ENCODE measurements at places on chromosomes 6 and 20.

- H3K36me3 ChIP-seq: no peaks in the 10 kb centered on the region
- H3K27ac ChIP-seq: peak overlapping the region; percentile 79
- no peaks in the 10 kb centered on the region for H3K4me1 ChIP-seq
- H3K4me3 ChIP-seq: peak overlapping the region; percentile 78
- no peaks in the 10 kb centered on the region for H3K27me3 ChIP-seq
These were observed 650 bp upstream of the TTK start for GRCh38 chr6:80003826-80004172.

DNA sequence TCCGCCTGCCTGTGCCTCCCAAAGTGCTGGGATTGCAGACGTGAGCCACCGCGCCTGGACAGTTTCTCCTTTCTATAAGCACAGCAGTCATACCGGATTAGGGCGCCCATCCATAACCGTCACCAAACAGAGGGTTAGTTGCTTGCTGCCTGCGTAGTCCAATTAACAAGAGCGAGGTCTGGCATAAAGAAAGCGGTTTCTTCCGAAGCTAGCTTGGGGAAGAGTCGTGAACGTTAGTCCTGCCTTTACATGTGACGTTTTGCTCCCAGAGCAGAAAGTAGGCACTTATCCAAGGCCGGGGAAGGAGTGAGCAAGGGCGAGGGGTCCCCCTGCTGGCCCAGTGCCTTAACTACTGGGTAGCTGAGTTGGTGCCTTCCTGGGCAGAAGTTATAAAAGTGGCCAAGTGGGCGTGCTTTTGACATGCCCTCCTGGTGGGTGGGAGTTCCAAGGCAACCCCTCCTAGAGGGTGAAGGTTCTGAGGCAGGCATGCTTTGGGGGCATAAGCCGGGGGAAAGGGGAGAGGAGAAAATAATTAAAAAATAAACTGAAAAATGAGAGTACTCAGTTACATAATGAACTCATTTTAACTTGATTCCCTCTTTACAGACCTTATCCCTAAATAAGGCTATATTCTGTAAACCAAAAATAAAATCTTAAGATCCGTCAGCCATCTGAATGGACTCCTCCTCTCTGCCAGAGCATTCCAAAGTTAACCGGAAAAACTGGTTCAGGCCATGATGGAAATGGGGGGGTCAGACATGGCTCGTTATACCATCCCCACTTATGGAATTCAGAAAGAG lies 88.0 kb downstream of the FAM217A start:
- H3K27ac ChIP-seq: no peak overlapping the region
- no peaks in the 10 kb centered on the region for H3K4me1 ChIP-seq
- no peaks in the 10 kb centered on the region for H3K27me3 ChIP-seq
- DNase-seq: no peak

DNA sequence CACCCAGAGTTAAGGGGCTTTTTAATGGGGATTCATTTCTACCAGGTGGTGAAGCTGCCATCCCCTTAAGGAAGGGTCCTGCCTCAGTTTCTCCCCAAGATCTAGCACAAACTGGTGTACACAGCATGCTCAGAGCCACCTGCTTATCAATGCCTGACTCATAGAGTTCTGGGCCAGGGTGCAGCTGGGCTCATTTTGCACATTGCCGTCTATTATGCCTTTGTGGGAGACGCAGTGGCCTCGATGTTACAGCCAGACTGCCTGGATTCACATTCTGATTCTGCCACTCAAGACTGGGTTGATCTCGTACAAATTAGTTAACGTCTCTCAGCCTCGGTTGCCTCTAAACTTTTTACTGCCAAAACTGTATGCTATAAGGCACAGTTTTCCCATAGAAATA lies 365.7 kb downstream of the ZFAND3 start:
- no peak overlapping the region for H3K4me3 ChIP-seq
- no peak for DNase-seq
- H3K27ac ChIP-seq: no peak overlapping the region
- no peaks in the 10 kb centered on the region for H3K27me3 ChIP-seq

DNA sequence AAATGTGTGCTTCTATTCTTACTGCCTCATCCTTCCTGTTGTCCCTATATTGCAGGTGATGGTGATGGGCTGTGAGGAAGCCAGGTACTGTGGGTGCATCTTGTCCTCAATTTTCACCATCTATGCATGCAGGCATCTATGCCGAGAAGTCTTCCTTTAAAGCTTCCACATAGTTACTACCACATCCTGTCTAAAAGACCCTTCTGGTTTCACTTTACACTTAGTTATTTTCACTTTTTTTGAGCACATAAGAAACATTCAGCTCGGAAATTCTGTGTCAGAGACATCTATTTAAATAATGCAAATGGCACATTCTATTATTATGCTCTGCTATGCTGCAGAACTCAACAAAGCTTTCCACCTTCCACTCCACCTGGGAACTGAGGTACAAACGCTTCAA lies 28.2 kb upstream of the FABP7 start:
- H3K27ac ChIP-seq: no peak overlapping the region
- H3K27me3 ChIP-seq: no peaks in the 10 kb centered on the region

- peaks cover 6% of the 10 kb centered on the region for H3K4me1 ChIP-seq
- H3K36me3 ChIP-seq: no peaks in the 10 kb centered on the region
- H3K4me3 ChIP-seq: no peak overlapping the region
- no peak for DNase-seq
- H3K27ac ChIP-seq: no peak overlapping the region
- no peaks in the 10 kb centered on the region for H3K27me3 ChIP-seq
These were observed 11.5 kb upstream of the SSR1 start for GRCh38 chr6:7324520-7324919.

GRCh38 chr6:57267586-57268293 lies 45.6 kb upstream of the RAB23 start:
- no peaks in the 10 kb centered on the region for H3K36me3 ChIP-seq
- no peaks in the 10 kb centered on the region for H3K27me3 ChIP-seq
- no peak overlapping the region for H3K4me3 ChIP-seq
- H3K27ac ChIP-seq: no peak overlapping the region
- H3K4me1 ChIP-seq: no peaks in the 10 kb centered on the region

GRCh38 chr6:36129941-36130666 lies at the start of gene MAPK13:
Gene MAPK13, plus strand, starts transcription at chr6:36130513. Its CDS starts 70 bp downstream, at chr6:36130583.
- H3K4me1 ChIP-seq: peaks cover 27% of the 10 kb centered on the region
- H3K27me3 ChIP-seq: no peaks in the 10 kb centered on the region

- H3K27ac ChIP-seq: no peak overlapping the region
- no peak for DNase-seq
- no peaks in the 10 kb centered on the region for H3K36me3 ChIP-seq
- H3K4me3 ChIP-seq: no peak overlapping the region
- H3K27me3 ChIP-seq: no peaks in the 10 kb centered on the region
These were observed 1013.8 kb upstream of the CITED2 start for GRCh38 chr6:140388192-140388802.

- peak overlapping the region; percentile 68 for H3K27ac ChIP-seq
- peak; percentile 87 for DNase-seq
- peak overlapping the region; percentile 42 for H3K4me3 ChIP-seq
- H3K27me3 ChIP-seq: no peaks in the 10 kb centered on the region
- H3K36me3 ChIP-seq: peaks cover 8% of the 10 kb centered on the region
These were observed 5.5 kb downstream of the CASP8AP2 start for GRCh38 chr6:89834884-89835792.

GRCh38 chr20:54596651-54597050 lies 121.3 kb downstream of the DOK5 start:
- no peak overlapping the region for H3K27ac ChIP-seq
- H3K4me3 ChIP-seq: no peak overlapping the region
- no peaks in the 10 kb centered on the region for H3K27me3 ChIP-seq
- H3K4me1 ChIP-seq: no peaks in the 10 kb centered on the region

DNA sequence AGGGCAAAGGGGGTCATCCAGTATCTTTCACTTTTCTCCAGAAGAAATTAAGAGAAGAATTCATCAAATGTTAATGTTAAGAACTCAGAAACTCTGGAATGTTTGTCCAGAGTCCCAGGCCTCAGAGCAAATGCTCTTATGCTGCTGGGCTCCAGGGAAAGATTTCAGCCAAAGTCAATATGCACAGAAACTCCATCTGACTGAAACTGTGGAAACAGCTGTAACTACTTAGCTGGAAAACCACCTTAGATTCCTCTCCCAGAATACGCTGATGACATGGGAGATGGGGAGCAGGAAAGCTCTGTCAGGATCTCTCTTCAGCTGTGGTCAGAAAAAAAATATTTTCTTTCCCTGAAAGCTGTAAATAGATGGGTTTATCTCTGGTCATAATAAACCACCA lies 559.6 kb downstream of the RFPL4B start:
- H3K27ac ChIP-seq: no peak overlapping the region
- no peaks in the 10 kb centered on the region for H3K4me1 ChIP-seq
- H3K36me3 ChIP-seq: no peaks in the 10 kb centered on the region
- no peak overlapping the region for H3K4me3 ChIP-seq
- no peaks in the 10 kb centered on the region for H3K27me3 ChIP-seq

DNA sequence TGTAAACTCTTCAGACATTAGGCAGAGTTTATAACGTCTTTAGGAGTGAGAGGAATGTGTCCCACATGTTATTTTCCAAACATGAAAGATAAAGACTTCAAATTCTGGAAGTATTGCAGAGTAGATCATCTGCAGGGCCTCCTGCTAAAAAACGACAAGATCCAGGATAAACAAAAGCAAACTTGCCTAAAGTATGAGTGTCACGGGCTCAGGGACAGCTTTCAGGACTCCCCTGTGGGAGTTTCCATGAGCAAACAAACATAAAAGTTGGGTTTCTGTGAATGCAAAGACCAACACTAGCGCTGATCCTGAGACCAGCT lies 76.9 kb downstream of the TXNDC5 start:
- DNase-seq: no peak
- H3K27me3 ChIP-seq: no peaks in the 10 kb centered on the region
- no peak overlapping the region for H3K27ac ChIP-seq
- H3K4me3 ChIP-seq: no peak overlapping the region
- H3K36me3 ChIP-seq: no peaks in the 10 kb centered on the region
- no peaks in the 10 kb centered on the region for H3K4me1 ChIP-seq

GRCh38 chr6:45718871-45719270 lies 296.8 kb downstream of the CLIC5 start:
- no peak overlapping the region for H3K4me3 ChIP-seq
- no peaks in the 10 kb centered on the region for H3K36me3 ChIP-seq
- peaks cover 5% of the 10 kb centered on the region for H3K4me1 ChIP-seq
- no peaks in the 10 kb centered on the region for H3K27me3 ChIP-seq
- H3K27ac ChIP-seq: no peak overlapping the region

GRCh38 chr20:13402171-13402760 lies 181.2 kb downstream of the ISM1 start:
- H3K27me3 ChIP-seq: no peaks in the 10 kb centered on the region
- H3K27ac ChIP-seq: no peak overlapping the region
- no peak overlapping the region for H3K4me3 ChIP-seq
- DNase-seq: no peak

- H3K27ac ChIP-seq: peak overlapping the region; percentile 81
- H3K4me1 ChIP-seq: peaks cover 75% of the 10 kb centered on the region
- H3K36me3 ChIP-seq: peaks cover 6% of the 10 kb centered on the region
- no peaks in the 10 kb centered on the region for H3K27me3 ChIP-seq
- peak; percentile 75 for DNase-seq
These were observed 112.9 kb downstream of the JARID2 start for GRCh38 chr6:15358579-15359327.

DNA sequence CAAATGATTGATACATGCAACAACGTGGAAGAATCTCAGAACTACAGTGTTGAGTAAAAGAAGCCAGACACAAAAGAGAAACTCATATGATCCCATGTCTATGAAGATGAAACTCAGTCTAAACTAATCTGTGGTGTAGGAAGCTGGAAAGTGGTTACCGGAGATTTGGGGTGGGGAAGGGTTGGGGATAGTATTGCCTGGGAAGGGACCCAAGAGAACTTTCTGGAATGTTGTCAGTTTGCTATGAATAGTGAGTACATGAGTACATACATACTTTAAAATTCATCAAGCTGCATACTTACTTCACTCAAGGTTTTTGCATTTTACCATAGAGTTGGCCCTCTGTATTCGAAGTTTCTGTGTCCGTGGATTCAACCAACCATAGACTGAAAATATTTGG lies 106.0 kb downstream of the SAMD5 start:
- H3K4me1 ChIP-seq: no peaks in the 10 kb centered on the region
- H3K27ac ChIP-seq: no peak overlapping the region

- no peaks in the 10 kb centered on the region for H3K27me3 ChIP-seq
- H3K4me3 ChIP-seq: no peak overlapping the region
- peaks cover 8% of the 10 kb centered on the region for H3K4me1 ChIP-seq
- H3K36me3 ChIP-seq: no peaks in the 10 kb centered on the region
- H3K27ac ChIP-seq: no peak overlapping the region
These were observed 7.5 kb downstream of the FOXS1 start for GRCh38 chr20:31837896-31838397.

- H3K4me3 ChIP-seq: no peak overlapping the region
- H3K36me3 ChIP-seq: no peaks in the 10 kb centered on the region
- DNase-seq: no peak
These were observed 33.6 kb downstream of the KCNB1 start for GRCh38 chr20:49448917-49449316.
